ENCODE measurements at places on chromosomes 4 and X.

DNA sequence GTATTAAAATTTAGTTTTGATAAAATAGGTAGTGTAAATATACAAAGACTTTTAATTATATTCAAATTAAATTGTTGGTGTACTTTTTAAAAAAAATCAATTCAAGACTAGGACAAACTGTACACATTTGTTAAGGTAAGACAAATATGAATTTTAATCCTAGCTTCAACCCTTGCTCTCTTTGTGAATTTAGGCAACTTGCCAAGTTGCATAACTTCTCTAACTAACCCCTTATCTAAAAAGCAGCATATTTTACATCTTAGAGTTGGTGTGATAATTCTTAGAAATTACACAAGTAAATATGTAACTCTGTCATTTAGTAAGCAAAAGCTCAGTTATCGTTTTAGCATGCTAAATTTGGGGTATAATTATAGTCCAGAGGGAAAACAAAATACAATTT lies 78.1 kb upstream of the FSTL5 start:
- no peak for DNase-seq

- no peak for DNase-seq
Measured at GRCh38 chr4:166432842-166433241, 559.8 kb downstream of the TLL1 start.

GRCh38 chrX:116618546-116618945 lies 155.8 kb upstream of the CT83 start:
- DNase-seq = no peak

DNA sequence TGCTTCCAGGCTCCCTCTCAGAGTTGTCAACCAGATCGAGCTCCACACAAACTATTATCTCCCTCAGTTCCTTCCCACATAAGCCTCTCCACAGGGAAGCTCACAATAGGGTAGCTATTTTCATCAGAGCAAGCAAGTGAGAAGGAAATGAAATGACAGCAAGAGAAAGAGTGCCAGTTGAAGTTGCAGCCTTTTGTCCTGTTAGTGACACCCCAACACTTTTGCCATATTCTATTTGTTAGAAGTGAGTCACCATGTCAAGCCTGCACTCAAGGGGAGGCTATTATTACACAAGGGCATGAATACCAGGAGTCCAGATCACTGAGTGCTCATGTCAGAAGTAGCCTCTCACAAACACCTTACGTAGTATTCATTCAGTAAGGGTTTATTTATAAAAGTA lies 266.3 kb upstream of the NOCT start:
- DNase-seq = no peak

DNA sequence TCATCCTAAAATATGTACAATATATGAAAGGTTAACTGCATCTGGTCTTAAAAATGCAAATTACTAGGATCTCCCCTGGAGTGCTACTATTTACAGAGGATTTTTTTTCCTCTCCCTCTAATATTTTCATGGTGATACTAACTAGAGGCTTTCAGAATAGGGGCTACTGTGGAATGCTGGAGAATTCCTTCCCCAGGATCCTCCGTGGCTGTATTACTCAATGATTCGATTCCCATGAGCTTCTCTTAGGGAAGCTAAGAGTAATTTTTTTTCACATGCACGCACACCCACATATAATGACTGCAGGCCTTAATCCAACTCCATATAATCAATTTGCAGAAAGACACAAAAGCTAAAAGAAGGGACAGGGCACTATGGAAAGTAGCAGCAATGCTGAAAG lies 184.7 kb downstream of the ARHGAP6 start:
- DNase-seq = no peak

DNA sequence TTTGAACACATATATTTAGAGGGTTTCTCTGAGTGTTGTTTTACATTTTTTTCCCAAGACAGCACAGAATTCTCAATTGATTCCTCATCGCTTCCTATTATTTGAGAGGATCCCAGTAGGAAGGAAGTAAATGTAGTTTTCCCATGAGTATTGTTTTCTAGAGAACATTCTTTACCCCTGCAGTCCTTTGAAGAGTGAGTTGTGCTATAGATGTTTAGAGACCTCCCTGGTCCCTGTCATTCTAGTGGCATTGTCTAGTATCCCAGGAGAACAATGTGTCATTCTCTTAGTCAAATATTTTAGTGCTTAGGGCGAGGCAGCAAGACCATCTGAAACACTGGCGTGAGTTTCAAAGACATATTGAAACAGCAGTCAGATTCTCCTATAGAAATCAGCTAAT lies 32.5 kb downstream of the SORBS2 start:
- no peak for DNase-seq

DNA sequence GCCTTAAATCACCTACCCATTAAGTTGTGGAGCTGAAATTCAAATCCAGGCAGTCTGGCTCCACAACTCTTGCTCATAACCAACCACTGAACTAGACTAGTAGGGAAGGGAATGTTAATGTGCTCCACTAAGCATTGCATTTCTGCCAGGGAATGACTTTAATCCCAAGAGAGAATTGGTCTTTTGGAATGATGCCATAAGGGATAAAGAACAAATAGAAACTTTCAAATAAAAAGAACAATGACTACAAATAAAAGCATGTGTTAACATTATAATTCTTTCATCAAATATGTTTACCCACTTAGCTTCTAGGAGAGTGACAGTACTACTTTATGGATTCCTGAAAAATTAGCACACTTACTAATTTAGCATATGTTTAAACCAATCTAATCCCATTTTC lies 905.9 kb downstream of the CENPC start:
- DNase-seq = no peak

All from stimulated activated CD4-positive, alpha-beta T cell treated with anti-CD3 and anti-CD28 coated beads, Interleukin-4, amount 100 ng/mL, for 48 hours (primary cell).